Stimulated activated CD8-positive, alpha-beta memory T cell treated with anti-CD3 and anti-CD28 coated beads, Interleukin-15, amount 100 ng/mL, for 48 hours (primary cell): ENCODE measurements at places on chromosomes 7 and 10.

DNA sequence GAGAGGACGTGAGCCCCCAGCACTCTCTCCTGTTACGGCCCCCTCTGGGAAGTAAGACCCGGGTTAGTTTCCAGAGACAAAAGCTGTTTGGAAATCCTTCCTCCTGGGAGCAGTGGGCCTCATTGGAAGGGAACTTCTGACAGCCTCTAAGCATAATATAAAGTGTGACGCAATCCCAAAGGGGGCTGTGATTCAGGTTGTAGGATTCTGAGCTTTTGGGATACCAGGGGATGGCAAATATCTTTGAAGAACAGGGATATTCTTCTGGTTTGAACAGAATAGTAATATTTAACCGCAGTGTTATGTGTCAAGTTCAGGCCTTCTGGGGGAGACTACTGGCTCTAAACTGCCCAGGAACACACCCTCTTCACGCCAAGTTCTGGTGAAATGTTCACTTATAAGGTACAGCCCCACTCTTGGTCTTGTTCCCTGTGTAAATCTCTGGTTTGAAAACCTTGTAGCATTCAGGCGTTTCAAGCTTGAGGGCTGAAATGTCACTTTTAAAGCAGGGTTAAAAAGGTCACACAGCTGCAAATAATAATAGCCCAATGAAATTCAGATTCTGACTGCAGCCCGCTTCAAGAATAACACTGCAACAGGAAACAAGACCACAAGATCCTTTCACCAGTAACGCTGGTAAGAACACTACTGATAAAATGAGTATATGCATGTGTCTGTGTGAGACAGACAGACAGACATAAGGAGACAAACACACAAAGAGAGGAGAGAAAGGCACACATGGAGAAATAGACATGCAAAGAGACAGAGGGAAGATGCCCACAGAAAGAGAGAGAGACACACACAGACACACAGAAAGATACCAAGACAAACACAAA lies 69.0 kb downstream of the CREB5 start:
- no peak for DNase-seq

DNA sequence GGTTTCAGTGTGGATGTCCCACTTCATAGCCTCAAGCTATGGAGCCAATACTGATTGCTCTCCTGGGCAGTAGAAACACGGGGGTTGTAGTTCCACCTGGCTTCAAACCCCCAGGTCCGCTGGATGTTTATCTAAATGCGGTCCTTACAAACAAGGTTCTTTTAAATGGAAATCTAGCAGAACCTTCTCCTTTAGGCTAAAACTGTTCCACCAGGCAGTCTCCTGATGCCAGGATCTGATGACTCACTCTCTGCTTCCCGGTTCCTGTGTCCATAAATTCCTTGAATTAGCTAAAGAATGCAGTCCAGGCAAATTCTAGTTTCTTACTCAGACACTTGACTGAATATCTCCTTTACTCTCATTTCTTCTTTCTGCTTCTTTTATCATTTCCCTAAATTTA lies 108.4 kb upstream of the FAM3C start:
- DNase-seq, result no peak

DNA sequence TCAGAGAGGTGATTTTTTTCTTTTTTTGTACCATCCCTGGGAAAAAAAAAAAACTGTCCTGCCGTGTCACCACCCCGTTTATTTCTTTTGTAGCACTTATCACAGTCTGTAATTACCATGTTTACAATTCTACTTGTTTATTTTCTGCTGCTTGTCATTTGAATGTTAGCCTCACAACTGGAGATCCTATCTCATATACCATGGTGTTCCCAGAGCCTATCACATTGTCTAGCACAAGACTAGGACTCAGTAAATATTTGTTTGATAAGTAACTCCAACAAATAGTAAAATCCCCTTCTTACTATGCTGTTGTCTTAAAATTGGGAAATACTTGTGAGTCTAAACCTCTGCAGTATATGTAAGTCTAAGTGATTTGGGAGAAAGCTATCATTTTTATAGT lies 36.0 kb downstream of the MKLN1 start:
- no peak for DNase-seq

DNA sequence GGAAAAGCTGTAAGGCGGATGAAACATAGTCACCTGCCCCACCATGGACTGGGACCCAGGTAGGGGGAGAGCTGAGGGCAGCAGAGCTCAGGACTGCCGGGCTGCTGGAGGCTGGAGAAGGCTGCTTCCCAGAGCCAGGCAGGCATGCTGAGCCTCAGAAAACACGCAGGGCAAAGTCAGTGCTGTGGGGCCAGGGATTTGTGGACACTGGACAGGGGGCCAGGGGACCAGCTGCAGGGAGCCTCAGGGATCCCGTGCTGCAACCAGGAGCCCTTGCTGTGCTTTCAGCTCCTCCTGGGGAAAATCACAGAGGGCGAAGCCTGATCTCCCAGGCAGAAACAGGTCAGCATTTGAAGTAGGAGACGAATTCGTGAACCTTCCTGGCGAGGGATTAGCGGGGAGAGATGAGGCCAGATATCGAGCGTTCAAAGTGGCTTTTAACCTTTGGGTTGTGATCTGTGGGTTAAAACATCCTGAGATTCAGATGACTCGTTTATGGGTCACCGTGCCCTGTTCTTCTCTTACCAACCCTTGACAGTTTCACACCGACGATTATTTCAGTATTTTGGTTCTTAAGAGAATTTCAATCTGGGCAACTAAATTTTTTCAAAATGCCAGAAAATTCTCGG lies 85.6 kb upstream of the SHH start:
- DNase-seq, result no peak

DNA sequence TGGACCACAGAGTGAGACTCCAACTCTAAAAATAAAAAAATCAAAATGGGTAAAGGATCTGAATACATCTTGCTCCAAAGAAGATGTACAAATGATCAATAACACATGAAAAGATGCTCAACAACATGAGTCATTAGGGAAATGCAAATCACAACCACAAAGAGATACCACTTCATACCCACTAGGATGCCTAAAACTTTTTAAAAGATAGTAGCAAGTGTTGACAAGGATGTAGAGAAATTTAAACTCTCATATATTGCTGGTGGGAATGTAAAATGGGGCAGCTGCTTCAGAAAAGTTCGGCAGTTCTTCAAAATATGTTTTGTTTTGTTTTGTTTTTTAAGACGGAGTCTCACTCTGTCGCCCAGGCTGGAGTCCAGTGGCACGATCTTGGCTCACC lies 45.7 kb upstream of the GTF2IRD1 start:
- no peak for DNase-seq

DNA sequence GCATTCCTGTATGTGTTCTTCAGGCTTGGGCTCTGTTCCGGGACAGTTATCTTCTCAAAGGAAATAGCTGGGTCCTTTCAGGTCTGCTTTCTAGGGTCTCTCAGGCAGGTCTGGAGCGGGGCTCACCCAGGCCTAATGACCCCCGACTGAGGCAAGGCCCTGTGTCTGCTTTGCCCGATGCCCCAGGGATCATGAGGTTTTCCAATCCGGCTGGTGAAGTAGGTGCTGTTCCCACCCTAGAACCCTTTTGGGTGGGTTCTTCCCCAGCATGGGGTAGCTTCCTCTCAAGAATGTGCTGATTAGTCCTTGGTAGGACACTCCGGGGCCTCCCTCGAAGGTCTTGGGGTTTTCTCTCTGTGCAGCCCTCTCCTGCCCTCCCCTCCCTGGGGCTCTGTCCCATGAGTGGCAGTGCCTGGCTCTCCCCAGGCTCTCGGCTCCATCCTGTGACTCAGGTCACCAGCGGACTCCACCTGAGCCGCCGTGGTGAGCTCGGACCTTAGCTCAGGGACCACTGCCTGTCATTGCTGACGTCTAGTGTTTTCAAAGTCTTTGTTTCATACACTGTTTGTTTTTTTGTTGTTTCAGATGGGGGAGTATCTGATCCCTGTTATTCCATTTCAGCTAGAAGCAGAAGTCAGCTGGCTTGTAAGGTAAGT lies 71.0 kb upstream of the NKX6-2 start:
- no peak for DNase-seq
